Activated T-cell treated with anti-CD3 and anti-CD28 coated beads, Interleukin-2, amount 50 U/mL, for 4 hours (primary cell): ENCODE measurements at places on chromosomes 4 and X. TPM values are rescaled to one million over a fixed set of nuclear protein-coding genes. Genes with fewer than 3 reads are reported as not detected.

F8A3 gene
- 2.0 TPM for total RNA-seq

IL3RA gene
- total RNA-seq, result 0.76 TPM

DNA sequence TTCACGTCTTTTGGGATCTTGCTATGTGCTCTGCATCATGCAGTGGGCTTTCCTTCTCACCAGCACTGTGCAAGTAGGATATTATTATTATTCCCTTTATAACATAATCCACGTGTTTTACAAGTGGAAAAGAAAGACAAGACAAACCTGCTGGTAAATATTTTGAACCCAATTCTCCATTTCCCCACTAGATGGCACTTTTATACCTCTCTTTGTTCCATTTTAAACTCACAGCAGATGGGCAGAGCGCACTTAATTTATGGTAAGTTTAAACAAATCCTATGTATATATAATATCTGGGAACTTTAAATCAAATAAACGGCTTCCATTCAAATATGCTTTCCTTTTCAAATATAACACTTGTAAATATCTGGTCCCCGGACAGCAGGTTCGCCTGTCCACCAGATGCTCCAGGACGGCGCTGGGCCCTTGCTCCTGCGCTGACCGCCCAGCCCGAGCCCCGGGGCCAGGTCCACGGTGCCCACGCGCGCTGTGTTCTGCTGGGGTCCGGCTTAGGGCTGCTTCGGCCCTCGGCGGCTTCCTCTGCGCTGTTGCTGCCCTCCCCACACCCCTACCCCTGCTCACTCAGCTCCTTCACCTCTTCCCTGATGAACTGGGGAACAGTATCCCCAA, 31.1 kb downstream of the F11 start:
- DNase-seq, result no peak

- no peak for DNase-seq
Observed at GRCh38 chr4:150117094-150117493, 38.8 kb downstream of the DCLK2 start.

KCNIP4 gene
- not detected for total RNA-seq

STATH gene
- total RNA-seq, result not detected

DNA sequence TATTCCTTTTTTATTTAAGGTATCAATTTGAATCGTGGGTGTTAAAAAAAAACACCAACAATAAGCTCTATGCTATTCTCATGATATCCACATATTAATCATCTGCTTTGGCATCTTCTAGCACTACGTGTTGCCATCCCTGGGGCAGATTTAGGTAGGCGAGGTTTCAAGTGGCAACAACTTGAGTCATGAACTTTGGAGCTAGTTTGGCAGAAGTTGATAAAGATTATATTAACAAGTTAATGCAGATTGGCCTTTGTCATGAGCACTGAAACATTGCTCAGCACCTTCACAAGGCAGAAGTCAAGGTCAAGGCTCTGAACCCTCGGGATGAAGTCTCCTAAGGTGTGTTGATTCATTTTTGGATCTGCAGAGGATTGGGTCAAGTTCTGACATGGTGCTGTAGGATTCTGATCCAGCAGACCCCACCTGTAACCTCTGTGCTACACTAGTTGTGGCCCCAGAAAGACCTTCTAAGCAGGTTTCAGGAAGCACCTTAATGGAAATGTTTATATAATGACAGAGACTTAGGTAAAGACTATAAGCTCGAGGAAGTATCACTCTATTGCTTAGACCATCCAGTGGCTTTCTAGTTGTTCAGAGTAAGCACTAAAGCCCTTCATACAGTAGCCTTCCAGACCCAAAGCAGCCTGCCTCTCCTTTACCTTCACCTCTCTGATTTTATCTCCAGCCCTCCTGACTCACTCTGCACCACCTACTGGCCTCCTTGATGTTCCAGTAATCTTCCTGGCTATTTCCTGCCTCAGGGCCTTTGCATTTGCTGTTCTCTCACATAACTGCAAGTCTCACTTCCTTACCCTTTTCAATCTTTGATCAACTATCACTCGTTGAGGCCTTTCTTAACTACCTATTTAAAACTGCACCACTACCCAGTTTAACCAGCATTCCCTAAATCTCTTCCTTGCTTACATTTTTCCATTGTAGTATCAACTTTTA, 117.0 kb upstream of the SLC4A4 start:
- no peak for DNase-seq
